ENCODE measurements at places on chromosomes 12 and 14.

DNA sequence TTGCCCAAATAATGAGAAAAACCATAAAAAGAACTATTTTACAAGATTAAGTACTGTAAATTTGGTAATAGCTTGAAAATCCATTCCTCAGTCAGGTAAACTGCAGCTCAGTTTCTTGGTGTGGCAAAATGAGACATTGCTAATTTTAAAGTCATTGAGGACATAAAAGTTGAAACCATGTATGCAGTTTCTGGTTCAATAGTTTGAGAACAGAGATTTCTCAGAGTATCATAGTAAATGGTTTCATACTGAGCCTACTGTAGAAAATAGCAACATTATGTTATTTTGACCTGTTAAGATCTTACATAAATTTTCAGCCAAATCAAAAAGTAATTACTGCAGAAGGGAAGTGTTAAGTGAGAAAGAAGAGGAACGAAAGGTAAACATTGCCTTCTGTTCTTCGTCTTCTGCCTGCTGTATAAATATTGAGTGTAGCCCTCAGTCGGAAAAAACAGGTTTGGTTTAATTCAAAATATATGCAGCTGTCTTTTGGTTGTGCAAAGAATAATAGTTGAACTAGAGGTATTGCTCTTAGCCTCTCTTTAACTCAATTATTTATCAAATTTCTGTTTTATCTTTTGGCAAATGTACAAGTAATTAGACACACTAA is 119.6 kb downstream of the SYNE2 start:
- DNase-seq, result no peak

DNA sequence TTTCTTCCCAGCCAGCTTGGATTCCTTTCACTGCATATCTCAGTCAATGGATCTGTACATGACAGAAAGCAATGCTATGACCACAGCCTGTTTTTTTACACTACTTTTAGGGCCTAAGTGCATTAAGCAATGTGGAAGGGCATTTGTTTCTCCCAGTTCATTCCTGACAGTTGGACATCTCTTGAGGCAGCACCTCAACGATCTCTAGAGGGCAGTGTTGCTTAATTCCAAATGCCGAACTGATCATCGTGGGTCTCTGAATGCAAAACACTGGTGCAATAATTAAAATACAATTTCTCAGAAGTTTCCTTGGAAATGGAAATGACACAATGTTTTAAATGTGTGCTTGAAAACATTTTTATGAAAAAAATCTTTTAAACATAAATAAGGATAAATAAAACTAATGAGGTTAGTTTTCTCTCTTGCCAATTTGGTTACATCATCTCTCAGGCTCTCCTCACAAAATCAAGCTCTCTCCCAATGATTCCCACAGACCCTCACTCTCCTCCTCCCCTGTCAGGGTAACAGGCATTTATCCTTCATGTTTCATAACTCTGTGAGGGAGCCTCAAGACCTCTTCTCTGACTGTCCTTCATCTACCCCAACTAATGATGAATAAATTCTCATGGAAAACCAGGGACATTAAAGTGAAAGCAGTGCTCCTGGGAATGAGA is 192.4 kb upstream of the SLC16A7 start:
- peak; percentile 49 for DNase-seq

- DNase-seq, result no peak
These were observed 28.7 kb upstream of the CPSF6 start for GRCh38 chr12:69210661-69211060.

DNA sequence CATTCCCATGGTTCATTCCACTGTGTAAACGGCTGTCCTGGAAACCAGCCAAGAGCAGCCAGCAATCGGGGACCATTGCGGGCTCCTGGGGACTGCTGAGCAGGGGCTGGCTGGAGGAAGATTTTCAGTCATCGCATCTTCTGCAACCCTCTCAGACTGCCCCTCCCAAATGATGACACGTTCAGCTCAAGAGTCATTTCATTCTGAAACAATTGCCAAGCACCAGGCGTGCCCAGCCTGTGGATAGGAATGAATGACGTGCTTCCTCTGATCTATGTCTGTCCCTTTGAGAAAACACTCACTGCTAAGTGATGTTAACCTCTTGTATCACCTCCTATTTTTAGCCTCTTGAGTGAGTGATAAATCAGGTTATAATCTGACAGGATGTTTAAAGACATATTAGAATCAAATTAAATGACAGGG is 62.0 kb downstream of the NDUFA12 start:
- DNase-seq, result peak; percentile 58

DNA sequence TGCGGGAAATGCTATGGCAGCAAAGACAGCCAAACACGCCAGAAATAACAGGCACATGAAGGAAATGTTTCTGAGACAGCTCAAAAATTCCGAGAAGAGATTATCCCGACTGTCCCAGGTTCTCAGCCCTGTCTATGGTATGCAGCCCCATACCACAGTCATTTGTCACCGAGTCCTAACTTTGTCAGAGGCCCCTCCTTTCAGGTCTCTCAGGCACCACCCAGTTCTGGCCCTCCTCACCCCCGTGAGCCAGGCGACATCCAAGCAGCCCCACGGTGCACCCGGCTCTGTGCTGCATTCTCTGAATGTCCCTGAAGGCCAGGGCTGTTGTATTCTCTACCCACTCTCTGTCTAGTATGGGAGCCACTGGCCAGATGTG is 24.0 kb downstream of the SSH1 start:
- DNase-seq, result peak; percentile 96

DNA sequence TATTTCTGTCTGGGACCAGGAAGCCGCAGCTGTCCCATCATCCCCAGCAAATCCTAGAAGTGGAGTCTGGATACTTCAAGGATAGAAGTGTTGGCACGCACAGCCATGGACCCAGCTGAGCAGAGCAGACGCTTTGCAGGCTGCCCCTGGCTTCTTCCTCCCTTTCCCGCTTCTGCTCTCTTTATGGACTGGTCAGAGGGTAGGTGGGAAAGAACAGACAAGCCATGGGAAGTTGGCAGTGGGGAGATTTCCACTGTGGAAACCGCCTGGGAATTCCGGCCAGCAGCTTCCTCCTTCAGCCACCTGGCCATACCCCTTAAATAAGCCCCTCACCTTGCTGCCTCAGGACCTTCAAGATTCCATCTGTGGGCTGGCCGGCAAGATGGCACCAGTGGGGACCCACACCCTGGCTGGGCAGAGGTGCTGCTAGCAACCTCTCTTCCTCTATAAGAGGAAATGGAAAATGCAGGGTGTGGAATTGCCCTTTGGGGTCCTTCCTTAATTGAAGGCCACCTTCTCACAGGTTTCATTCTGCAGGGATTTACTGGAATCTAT is 20.6 kb downstream of the OTUB2 start:
- no peak for DNase-seq

- DNase-seq, result no peak
These were observed 1.9 kb downstream of the TDRD9 start for GRCh38 chr14:103930051-103930604.

- DNase-seq, result no peak
These were observed 26.2 kb downstream of the ZCRB1 start for GRCh38 chr12:42299392-42300308.

- no peak for DNase-seq
These were observed 20.2 kb downstream of the CEP170B start for GRCh38 chr14:104885031-104885972.

DNA sequence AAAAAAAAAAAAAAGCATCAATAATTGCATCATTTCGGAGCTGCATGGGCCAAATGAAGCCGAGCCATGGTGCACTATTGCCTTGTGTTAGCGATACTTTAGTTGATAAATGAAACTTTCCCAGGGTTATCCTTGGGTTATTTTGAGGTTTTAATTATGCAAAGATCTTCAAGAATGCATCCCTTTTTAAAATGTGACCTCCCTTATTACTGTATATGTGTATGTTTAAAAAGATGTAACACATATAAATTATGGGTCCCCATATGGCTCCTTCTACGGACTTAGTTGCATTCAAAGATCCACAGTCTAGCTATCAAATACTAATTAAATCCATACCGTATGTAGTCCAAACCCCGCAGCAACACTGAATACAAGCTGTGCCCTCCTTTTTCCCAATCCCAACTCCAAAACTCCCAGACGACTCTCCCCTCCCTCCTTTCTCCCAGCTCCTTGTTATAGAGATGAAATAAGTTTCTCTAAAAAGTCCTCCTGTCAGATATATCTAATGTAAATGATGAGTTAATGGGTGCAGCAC is 129.3 kb upstream of the MAP1LC3B2 start:
- no peak for DNase-seq

DNA sequence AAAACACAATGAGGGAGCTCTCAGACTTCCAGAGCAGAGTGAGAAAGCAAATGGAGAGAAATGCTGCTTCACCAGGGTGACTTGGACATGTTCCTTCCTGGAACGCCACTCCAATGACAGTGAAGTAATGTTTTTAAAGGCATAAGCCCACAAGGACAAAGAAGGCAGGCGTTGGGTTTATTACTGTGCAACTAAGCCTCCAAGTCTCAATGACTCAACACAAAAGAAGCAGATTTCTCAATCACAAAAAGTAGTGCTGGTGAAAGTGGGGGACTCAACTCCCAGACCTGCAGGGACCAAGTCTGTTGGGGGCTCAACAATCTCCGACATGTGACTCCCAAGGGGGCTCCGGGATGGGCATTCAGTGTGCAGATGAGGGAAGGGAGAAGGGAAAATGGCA is 505.2 kb downstream of the BCL11B start:
- DNase-seq, result no peak

- no peak for DNase-seq
These were observed 661.6 kb upstream of the FBXO33 start for GRCh38 chr14:40093800-40094199.

- DNase-seq, result no peak
These were observed 23.6 kb upstream of the NPFF start for GRCh38 chr12:53530920-53531319.

DNA sequence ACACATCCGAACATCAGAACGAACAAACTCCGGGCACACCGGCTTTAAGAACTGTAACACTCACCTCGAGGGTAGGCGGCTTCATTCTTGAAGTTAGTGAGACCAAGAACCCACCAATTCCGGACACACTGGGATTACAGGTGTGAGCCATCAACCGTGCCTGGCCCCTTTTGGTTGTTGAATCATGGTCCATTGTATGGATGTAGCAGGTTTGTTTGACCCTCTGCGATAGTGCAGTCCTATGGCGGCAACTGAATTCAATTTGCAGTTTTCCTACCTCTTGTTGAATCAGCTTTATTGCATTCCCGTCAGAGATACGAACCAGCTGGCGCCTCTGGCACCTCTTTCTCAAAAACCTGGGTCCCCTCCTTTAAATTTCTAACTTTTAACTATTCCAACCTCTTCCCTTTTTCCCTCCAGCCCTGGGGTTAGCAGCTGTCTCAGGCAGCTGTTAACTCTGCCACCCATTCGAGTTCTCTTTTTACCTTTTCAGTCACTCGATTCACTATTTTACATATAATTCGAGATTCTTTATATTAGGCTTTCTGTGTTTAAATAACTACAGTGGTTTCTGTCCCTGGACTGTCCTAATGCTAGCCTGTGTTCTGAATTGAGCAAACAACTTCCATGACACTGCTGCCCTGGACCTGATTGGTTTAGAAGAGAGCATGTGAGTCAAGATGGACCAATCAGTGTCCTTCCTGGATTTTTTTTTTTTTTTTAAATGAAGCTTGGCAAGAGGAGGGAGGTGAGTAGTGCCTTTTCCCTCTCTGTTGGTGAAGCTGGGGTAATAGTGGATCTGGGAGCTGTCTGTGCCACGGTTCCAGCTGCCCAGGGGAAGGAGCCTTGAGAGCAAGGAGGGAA is 261.5 kb downstream of the PCNX1 start:
- DNase-seq, result no peak

DNA sequence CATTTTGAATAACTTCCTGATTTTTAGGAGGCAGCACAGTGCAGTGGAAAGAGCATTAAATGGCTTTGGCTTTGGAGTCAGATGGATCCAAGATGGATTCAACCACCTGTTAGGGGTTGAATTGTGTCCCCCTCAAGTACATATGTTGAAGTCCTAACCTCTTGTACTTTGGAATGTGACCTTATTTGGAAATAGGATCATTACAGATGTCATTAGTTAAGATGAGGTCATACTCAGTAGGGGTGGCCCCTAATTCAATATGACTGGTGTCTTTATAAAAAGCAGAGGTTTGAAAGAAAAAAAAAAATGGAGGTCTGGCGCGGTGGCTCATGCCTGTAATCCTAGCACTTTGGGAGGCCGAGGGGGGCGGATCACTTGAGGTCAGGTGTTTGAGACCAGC is 18.8 kb downstream of the ATP5MC2 start:
- no peak for DNase-seq

GRCh38 chr12:60394665-60395064 is 798.8 kb downstream of the SLC16A7 start:
- DNase-seq, result peak; percentile 54

DNA sequence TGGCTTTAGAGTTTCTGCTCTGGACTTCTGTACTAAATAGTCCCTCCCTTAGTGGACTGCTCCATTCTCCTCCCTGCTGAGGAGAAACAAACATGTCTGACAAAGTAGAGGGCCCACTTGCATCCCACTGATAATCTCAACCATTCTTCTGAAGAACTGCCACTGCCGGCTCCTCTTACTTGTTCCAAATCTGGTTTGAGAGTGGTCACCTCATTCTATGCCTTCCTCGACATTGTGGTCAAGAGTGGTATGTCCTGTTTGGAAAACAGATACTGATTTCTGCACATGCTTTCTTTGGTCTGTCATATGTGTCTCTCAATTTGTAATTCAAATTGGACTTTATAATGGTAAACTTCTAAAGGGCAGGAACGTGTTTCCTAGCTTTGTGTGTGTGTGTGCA is 36.3 kb upstream of the PLEKHA5 start:
- DNase-seq, result no peak

- peak; percentile 65 for DNase-seq
These were observed 585 bp upstream of the TEAD4 start for GRCh38 chr12:2958432-2959191.

- DNase-seq, result no peak
These were observed 295.2 kb downstream of the CACNA1C start for GRCh38 chr12:2347844-2348481.
